ENCODE measurements at places on chromosomes 6 and 20.

DNA sequence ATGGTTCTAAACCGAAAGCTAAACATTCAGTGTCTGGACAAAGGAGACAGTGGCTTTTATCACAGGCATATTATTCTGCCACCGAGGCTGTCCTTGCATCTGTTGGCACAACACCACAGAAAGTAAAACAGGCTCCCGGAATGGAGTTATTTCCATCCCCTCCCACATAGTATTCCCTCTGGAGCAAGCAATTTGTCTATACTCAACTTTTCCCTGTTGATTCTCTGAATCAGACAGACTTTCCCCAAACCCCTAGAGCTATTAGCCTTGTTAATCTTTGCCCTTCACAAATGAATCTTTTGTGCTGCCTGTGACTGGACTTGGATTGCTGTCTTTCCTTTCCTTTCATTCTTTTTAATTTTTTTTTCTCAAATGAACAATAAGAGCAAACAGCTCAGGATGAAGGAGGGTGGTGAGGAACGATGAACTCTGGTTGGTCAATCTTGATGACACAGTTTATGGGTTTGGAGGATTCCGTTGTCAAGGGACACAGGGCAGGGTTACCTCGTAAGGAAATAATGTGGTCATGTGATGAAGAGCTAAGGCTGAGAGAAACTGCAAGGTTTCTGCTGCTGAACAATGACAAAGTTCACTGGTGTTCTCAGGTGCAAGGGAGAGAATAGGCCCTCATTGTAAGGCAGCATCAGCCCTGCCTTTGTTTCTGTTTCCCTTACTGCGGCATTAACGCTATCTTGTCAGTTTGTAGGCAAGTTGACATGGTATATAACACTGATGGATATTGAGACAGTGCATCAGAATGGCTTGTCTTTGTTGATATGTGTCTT lies 275.0 kb upstream of the BMP2 start:
- DNase-seq = no peak

DNA sequence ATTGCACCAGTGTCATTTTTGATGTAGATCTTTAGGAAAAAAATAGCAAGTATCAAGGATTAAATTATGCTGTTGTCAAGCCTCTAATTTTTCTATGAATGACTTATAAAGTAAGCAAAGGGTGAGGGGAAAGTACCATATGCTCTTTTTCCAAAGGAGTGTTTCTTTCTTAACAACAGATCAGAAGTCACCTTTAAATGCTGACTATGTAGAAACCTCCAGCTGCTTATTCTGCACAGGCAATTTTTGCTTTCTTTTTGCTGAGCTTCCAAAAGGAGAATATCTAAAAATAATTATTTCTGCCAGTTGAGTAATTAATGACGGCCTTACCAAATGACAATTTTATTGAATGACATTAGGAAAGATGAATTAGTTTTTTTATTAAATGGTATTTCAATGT lies 390.6 kb upstream of the MANEA start:
- DNase-seq = no peak

DNA sequence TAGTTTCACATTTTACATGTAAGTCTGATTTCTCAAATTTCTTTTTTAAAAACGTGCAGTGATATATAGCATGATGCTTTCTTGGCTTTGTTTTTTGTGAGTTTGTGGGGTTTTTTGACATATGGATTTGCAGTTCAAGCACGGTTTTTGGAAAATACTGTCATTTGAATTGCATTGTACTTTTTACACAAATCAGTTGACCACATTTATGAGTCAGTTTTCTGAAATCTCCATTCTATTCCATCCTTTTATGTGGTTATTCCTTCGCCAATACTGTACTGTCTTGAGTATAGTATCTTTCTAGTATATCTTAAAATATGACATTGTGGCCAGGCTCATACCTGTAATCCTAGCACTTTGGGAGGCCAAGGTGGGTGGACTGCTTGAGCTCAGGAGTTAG lies 890.0 kb upstream of the CITED2 start:
- no peak for DNase-seq

GRCh38 chr20:64145458-64146300 lies 18.6 kb upstream of the MYT1 start:
- DNase-seq = no peak

- no peak for DNase-seq
These were observed 48.6 kb downstream of the DTNBP1 start for GRCh38 chr6:15614277-15614676.

GRCh38 chr6:756224-756623 lies 63.3 kb upstream of the EXOC2 start:
- no peak for DNase-seq

- no peak for DNase-seq
These were observed 59.0 kb downstream of the QRSL1 start for GRCh38 chr6:106688177-106688951.

GRCh38 chr6:18039481-18039880 lies 52.0 kb upstream of the KIF13A start:
- no peak for DNase-seq

DNA sequence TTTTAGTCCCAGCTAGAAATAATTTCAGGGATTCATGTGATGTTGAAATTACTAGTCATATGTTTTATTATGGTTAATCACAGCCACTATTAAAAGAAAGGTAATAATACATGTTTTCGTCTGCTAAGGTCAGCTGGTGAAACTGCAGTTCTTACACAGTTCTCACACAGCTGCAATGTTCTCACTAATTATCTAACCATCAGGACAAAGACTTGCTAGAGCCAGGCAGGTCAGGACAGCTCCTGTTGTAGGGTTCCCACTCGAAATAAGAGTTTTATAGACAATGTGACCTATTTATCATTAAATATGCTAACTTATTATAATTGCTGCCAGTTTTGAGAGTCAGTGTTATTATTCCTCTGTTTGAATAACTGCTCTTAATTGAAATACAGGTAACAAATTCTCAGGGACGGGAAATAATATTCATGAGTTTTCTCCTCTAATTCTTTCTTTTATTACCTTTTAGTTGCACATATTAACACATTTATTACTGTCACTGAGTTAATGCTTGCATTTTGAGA lies 97.9 kb downstream of the GJA1 start:
- no peak for DNase-seq

GRCh38 chr20:45039475-45039820 lies 61.5 kb downstream of the KCNS1 start:
- no peak for DNase-seq

DNA sequence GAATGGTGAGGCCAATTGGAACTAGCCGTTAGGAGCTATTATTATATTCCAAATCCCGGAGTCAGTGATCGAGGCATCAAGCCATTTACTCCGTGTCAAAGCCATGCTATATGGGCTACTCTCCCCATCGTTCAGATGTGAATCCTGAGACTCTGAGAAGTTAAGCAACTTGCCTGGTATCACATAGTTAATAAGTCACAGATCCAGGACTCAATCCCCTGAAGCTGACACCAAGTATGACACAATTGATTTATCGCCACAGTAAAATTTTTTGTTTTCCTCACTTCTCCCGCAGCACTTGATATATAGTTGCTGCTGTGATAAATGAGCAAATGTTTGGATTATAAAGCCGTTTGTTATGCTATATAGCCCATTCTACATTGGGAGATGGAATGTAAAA lies 50.8 kb upstream of the TSHZ2 start:
- DNase-seq = no peak

DNA sequence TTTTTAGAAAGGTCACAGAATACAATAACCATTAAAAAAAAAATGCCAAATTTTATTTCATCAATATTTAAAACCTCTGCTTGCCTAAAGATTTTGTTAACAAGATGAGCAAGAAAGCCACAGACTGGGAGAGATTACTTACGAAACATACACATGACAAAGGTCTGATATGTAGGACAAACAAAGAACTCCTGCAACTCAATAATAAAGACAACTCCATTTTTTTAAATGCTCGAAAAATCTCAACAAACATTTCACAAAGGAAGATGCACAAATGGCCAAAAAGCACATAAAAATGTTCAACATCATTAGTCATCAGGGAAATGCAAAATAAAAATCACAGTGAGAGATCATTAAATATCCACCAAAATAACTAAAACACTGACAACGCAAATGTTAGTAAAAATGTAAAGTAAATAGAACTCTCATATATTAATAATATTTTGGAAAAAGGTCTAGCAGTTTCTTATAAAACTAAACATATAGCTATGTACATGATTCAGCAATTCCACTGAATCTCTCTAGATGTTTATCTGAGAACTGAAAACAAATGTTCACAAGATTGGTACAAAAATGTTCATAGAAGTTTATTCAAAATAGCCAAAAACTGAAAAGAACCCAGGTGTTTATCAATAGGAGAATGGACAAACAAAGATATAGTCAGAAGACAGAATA lies 10.3 kb downstream of the STK38 start:
- no peak for DNase-seq

GRCh38 chr20:18585134-18585533 lies 2.7 kb upstream of the DTD1 start:
- DNase-seq = no peak

GRCh38 chr20:10916312-10916711 lies 242.5 kb upstream of the JAG1 start:
- no peak for DNase-seq

DNA sequence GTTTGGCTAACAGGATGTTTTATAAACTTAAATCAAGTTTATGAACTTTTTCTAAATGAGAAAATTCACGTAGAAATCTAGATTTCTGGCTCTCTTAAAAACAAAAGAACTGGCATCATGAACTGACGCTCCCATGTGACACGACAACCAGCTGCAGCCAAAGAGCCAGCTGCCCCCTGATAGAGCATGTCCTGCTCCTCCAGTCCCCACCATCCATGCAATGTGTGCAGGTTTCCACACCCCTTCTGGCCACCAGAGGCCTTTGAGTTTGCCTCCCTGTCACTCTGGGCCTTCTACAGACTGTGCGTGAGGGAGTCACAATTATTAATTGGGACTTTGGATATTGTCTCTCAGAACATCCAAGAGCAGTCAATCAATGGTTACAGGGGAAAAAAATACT lies 1.6 kb upstream of the GPLD1 start:
- no peak for DNase-seq
